ENCODE measurements at places on chromosomes 6 and 20.
A peak's percentile ranks its signal among the peaks of the same experiment; 100 is the strongest.

DNA sequence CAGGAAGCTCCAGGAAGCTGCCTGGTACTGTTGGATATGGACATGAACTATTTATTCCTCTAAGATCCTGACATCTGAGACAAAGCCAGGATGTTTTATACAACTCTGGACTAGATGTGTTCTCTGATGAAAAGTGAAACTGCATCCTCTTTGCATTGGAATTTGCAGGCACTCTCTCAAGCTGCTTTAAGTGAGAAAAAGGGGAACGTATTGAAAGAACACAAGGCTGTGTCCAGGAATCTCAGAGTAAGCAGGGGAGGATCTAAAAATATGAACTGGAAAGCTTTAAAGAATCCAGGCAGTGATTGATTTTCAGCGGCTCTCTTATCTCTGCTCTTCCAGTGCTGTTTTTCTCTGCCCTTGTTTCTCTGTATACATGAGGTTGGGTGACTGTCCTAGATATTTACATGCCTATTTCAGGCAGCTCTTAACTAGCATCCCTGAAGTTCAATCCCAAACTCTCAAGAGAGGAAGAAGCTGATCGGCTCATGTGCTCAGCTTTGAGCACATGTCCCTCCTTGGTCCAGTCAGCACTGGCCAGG lies 193.8 kb downstream of the PLCB4 start:
- DNase-seq: no peak

DNA sequence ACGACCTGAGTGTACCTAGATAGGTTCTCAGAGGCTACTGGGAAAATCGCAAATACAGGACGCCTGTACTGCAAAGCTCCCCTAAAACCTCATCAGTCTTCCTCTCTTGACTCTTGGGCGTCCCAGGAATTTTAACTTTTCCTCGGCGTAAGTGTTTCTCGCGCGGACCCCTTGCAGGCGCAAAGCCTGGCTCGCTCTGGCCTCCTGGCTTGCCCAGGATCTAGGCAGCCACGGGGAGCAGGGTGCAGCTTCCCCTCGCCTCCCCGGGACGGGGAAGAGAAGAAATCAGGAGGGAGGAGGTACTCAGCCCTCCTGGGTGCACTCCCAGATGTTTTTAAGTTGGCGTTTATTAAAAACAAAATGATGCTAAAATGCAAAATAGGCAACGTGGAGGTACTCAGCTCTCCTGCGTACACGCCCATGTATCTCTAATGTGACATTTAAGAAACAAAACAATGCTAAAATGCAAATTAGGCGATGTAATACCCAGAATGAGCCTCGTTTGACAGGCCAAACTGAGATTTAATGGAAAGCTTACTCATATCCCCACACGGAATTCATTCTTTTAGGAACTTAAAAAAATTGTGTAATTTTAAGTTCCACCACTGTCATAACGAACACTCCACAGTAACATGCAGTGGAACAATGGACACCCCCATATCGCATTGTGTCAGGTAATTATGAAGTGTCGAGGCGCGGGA lies 1.6 kb upstream of the SOBP start:
- no peak for DNase-seq

- DNase-seq: no peak
Observed at GRCh38 chr6:106501960-106502371, 127.3 kb downstream of the RTN4IP1 start.

DNA sequence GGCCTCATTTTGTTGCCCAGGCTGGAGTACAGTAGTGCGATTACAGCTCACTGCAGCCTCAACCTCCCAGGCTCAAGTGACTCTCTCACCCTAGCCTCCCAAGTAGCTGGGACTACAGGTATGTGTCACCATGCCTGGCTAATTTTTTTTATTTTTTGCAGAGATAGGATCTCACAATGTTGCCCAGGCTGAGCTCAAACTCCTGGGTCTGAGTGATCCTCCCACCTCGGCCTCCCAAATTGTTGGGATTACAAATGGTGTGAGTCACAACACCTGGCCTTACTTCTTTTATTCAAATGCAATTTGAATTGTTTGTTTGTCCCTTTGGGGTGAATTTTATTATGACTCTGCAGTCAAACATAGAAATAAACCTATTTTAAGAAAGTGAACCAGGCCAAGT lies 131.7 kb upstream of the SLC22A16 start:
- no peak for DNase-seq

GRCh38 chr6:40627316-40627715 lies 40.2 kb upstream of the LRFN2 start:
- DNase-seq: peak; percentile 57

DNA sequence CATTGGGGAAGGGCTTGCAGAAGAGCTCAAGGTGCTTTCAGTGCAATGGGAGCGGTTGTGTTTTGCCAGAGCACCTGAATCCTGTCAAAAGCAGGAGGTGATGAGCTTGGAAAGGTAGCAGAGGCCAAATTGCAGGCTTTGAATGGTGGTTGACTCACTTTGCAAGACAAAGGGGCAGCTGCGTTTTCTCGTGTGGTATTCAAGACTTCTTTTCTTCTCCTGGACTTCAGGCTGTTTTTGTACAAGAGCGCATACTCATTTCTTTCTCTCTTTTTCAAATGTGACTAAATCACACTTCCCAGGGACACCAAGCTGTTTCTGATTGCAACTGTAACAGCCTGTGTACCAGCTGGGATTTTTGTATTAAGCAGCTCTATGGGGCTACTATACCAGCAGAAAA lies 32.3 kb downstream of the GHRH start:
- DNase-seq: no peak

GRCh38 chr6:24214984-24215383 lies 89.0 kb downstream of the NRSN1 start:
- no peak for DNase-seq

GRCh38 chr6:122772724-122773415 lies 6.6 kb upstream of the FABP7 start:
- peak; percentile 5 for DNase-seq

DNA sequence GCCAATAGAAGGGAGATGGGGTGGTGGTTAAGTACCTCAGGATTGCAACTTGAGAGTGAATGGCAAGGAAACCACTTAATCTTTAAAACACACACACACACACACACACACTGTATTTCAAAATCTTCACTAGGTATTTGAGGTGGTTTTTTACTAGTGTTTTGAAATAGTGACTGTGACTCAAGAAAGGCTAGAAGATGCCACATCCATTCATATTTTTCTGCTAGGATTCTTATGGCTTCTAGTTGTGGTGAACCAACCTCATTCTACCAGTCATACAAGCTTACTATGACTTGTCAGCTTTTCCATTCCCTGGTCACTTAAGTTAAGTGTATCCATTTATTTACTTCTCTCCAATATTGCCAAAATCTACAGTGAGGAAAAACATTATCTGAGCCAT lies 519.4 kb upstream of the JAG1 start:
- no peak for DNase-seq

- DNase-seq: no peak
Observed at GRCh38 chr20:51444467-51444866, 98.1 kb downstream of the NFATC2 start.

DNA sequence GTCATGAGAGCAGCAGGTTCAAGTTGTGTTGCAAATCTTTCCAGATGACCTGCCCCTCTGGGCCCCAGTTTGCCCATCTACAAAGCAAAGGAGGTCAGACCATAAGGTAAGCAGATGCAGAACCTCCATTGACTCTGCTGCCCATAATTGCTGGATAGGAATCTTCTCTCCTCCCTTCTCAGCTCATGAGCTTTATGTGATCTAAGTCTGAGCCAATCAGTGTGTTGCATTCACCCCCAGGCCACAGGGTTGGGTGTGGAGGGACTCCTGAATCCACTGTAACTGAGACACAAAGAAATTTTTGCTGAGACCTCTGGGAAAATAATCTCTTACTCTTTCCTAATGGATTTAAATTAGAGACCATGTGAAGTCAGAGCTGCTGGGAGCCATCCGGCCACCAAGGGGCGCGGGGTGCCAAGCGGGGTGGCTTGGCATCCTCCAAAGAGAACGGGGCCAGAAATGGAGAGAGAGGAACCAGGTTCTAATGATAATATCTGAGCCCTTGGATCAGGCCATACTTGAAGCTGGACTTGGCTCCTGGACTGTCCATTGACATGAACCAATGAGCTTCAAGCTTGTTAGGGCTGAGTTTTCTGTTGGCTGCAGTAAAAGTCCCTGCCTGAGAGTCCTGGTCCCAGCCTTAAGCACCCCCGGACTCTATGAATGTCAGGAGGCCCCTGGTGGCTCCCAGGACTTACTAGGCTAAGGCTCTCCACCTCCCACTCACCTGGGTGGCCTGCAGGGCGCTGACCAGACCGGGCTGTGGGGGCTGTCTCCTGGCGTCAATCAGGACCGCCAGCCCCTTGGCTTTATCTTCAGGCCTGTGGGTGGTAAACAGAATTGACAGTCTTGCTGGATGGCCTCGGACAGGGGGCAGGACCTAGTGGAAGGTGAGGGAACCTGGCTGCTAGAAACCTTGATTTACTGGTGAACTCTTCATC lies 32.8 kb downstream of the KIAA1755 start:
- no peak for DNase-seq

DNA sequence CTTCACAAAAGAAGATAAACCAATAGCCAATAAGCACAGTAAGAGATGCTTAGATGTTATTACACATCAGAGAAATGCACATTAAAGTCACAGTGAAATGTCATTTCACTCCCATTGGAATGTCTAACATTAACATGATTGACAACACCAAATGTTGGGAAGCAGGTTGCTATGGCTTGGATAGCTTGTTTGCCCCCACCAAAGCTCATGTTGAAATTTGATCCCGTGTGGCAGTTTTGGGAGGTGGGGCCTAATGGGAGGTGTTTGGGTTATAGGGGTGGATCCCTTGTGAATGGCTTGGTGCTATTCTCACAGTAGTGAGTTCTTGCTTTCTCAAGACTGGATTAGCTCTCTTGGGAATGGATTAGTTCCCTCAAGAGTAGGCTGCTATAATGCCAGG lies 44.8 kb downstream of the MRAP2 start:
- DNase-seq: no peak

GRCh38 chr6:12963567-12963966 lies 247.0 kb downstream of the PHACTR1 start:
- DNase-seq: no peak

DNA sequence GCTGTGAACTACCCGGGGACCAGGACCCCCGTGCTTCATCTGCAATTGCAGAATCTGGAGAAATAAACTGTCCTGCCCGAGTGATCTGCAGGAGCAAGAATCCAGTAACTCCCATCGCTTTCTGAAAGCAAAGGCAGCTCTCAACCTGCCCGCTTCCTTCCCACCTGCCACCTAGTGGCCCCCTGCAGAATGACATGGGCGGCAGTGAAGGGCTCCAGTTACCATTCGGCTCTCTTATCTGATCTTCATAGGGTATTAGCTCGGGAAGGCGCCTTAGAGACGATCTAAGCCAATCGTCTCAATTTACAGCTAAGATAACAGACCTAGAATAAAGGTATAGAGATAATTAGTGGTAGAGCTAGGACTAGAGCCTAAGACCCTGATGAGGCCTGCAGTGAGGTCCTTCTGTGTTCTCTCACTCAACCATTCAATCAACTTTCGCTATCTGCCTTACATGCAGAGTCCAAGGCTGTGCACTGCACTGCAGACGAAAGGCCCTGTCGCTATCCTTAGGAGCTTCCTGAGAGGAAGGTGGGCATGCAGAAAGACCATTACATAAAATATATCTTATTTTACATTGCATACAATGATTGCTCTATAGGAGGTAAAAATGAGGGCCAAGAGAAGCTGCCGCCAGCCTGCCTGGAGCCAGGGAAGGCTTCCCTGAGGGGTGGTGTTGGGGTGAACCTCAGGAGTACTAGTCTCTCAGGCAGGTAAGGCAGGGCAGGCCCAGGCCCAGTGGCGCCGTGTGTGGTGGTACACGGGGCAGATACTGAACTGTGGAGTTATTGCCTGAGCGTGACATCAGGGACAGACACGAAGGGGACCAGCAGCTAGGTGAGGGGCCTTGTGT lies 7.1 kb upstream of the PSMG4 start:
- DNase-seq: peak; percentile 76

DNA sequence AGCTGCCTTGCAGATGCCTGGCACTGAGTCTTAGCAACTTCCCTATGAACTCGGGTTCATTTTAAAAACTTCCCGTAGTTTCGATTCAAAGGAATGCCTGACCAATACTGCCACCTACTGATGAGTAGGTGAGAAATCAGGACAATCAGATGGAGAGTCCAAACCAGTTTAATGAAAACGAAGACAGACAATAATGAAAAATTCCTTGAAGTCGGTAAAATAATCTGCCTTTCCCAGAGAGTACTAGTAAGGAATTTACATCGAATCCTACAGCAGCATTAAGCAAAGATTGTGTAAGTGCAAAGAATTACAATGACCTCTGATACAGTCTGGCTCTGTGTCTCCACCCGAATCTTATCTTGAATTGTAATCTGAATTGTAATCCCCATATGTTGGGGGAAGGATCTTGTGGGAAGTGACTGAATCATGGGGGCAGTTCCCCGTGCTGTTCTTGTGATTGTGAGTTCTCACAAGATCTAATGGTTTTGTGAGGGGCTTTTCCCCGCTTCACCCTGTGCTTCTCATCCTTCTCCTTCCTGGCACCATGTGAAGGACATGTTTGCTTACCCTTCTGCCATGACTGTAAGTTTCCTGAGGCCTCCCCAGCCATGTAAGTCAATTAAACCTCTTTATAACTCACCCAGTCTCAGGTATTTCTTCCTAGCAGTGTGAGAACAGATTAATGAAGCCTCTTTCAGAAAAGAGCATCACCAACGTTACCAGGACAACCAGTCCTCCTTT lies 134.4 kb downstream of the ARHGAP18 start:
- DNase-seq: peak; percentile 25

Measured in RWPE1 (cell line).